ENCODE measurements at places on chromosomes 13 and 19. TPM values are rescaled to one million over a fixed set of nuclear protein-coding genes. Genes with fewer than 3 reads are reported as not detected.

DNA sequence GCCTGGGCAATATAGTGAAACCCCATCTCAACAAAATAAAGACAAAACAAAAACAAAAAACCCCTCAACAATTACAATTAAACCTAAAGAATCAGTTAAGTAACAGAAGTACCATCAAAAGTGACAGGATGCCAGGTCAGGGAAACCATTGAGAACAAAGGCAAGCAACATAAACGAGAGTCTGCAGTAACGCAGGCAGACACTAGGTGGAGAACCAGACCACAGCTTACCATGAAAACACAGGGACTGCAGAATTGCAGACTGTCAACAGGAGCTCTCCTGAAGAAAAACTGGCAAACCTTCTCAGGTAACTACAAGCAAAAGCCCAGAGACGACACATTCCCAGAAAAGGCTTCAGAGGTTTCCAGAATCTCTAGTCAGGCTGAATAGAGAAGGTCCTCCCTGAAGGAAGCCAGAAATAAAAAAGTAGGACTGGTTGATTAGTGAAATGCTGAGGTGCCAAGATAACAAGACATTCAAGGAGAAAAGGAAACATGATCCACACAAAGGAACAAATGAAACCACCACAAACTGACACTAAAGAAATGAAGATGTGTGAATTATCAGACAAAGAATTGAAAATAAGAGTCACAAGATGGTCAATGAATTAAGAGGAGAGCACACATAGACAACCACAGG, 2.2 kb upstream of the ZNF665 start:
- DNase-seq: peak; percentile 86

DNA sequence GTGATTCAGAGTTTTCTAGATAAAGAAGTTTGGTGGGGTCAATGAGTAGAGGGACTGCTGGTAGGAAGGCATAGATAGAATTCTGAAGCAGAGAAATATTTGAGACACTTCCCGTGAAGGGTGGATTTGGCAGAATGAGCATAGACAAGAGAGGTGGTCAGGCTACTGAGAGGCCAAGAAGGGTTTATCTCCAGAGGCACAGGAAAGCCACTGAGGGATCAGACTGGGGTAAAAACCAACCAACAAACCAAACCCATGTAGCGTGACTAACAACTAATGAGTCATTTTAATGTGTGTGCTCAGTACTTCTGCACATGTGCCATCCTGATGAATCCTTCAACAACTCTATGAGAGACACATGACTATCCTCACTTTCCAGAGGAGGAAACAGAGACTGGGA, 60.0 kb upstream of the SERP2 start:
- DNase-seq: no peak

- DNase-seq: no peak
Measured at GRCh38 chr13:91346850-91347201, 661 bp upstream of the MIR17HG start.

DNA sequence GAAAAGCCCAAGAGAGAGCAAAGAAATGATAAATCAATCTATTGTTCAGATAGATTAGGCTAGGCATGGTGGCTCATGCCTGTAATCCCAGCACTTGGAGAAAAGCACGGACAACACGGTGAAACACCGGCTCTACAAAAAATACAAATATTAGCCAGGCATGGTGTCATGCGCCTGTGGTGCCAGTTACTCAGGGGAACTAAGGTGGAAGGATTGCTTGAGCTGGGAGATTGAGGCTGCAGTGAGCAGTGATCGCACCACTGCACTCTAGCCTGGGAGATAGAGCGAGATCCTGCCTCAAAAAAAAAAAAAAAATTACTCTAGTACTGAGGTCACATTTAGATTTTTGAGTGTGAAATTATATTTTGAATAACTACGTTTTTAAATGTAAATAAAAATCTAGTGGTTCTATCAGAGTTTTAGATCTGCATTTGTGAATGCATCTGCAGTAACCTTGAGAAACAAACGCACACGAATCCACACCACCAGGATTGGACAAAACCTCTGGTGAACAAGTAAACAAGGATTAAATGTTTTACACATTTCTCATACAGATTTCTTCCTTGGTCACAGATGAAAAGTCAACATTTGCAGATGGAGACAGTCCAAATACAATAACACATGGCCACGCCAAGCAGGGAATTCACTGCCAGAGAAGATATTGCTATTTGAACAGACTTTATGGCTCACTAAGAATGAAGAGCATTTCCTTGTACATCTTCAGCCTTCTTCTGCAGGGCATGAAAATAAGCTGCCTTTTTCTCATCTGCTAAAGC, 917.6 kb downstream of the PCDH9 start:
- DNase-seq: no peak

DNA sequence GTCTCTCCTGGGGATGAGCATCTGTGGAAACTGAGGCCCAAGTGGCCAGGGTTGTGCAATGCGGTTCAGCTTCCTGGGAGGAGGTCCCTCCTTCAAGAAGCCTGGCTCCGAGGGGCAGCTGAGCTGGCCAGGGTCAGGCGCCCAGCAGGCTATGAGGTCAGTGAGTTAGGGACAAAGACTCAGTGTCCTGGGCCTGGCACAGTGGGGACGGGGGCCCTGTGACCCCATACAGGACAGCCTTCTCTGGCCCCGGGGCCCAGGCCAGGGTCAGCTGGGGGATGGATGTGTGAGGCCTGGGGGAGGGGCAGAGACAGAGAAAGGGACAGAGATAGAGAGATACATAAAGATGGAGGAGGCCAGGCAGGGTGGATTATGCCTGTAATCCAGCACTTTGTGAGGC, 3.0 kb upstream of the IL12RB1 start:
- no peak for DNase-seq

DNA sequence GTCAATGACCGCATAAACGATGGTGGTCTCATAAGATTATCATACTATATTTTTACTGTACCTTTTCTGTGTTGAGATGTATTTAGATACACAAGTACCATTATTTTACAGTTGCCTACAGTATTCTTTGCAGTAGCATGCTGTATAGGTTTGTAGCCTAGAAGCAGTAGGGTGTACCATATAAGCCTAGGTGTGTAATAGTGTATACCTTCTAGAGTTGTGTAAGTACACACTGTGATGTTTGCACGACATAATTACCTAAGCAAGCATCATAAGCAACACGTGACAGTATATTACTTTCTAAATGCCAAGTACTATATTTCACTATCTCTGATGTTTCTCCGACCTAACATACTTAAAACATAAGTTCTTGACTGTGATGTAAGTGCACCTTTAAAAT, 2.7 kb downstream of the LPAR6 start:
- DNase-seq: no peak

DNA sequence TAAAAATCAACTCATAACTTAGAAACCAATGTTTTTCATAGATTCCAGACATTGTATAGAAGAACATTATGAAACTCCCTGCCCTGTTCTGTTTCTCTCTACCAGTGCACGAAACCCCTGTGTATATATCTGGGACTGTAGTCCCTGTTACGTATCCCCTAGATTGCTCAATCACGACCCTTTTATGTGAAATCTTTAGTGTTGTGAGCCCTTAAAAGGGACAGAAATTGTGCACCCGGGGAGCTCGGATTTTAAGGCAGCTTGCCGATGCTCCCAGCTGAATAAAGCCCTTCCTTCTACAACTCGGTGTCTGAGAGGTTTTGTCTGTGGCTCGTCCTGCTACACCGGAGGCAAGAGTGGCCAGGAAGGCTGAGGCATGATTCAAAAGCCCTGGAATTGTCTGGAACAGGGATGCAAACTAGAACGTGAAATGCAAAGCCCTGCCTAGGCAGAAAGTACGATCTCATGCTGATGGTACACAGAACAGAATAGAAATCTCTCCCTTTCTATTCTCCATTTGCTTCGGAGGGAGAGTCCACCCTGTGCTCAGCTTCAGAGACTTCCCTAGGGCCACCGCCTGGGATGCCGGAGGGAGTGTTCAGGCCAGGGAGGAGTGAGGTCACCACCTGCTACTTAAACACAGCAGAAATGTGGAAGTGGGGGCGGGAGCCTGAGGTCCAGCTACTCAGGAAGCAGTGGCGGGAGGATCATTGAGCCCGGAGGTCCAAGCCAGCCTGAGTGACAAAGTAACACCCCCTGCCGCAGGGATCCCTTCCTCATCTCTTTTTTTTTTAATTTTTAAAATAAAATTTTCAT, 758 bp upstream of the ZNF888 start:
- no peak for DNase-seq

DNA sequence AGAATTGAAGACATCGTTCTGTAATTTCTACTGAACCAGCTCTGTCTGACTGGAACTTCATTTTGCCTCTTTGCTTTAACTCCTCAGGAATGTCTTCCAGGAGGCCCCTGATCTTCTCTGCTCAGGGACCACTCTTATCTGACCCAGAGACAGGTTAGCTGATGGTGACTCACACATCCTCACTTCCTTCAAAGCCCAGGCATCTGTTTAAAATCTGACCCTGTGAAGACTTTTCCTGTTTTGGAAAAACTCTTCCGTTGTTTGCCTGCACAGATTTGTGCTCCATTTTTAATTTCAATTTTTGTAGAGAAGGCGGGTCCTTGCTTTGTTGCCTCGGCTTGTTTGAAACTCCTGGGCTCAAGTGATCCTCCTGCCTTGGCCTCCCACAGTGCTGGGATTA, 1.6 kb downstream of the ARL11 start:
- DNase-seq: no peak

- DNase-seq: no peak
Measured at GRCh38 chr19:19126102-19126501, 12.2 kb downstream of the TMEM161A start.

DNA sequence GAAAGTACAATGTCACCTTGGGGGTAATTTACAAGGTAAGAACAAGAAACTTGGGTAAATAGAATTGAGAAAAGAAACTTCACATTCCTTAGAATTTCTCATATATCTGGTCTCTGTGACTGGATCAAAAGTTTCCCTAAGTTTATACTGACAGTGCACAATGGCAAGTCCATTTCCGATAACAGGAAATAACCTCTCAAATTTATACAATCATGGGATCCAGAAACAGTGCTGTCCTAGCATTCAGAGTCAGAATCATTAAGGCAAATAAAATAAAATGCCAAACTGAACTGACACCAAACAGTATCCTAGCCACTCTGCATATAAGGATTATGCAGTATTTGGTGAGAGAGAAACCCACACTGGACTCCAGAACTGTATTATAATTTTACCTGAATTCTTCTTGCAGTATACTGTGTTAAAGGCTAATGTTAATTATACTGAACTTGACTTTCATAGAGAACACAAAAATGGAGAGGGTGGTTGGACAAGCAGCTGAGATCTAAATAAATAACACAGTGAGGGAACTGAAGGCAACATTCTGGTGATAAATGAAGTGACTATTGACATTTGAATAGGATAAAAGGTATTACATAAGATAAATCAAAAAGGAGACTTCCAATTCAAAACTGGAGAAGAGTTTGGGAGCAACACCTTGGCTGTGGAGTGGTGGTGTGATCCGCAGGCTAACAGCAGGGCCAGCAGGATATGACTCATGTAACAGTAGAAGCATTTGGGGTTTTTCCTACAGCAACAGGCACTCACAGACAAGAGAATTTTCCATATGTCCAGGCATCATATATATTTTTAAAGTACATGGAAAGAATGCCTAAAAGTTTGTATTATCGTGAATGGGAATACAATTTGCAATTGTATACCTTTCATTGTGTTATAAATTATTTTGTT, 932.5 kb upstream of the MIR17HG start:
- no peak for DNase-seq

GRCh38 chr19:2343289-2343982, 15.0 kb downstream of the SPPL2B start:
- DNase-seq: no peak

GRCh38 chr13:73521985-73522524, 463.2 kb downstream of the KLF5 start:
- DNase-seq: no peak

ZBTB32 gene
- total RNA-seq: not detected

APLP1 gene
- total RNA-seq: 97.6 TPM

CTXN1 gene
- total RNA-seq: 10.3 TPM

GFY gene
- not detected for total RNA-seq

SIGLEC12 gene
- 0.18 TPM for total RNA-seq

ASF1B gene
- 4.4 TPM for total RNA-seq

RUBCNL gene
- 11.3 TPM for total RNA-seq
